ENCODE measurements at places on chromosomes 2 and 18.

- no peak for DNase-seq
These were observed 57.6 kb downstream of the SLC4A3 start for GRCh38 chr2:219684721-219685689.

DNA sequence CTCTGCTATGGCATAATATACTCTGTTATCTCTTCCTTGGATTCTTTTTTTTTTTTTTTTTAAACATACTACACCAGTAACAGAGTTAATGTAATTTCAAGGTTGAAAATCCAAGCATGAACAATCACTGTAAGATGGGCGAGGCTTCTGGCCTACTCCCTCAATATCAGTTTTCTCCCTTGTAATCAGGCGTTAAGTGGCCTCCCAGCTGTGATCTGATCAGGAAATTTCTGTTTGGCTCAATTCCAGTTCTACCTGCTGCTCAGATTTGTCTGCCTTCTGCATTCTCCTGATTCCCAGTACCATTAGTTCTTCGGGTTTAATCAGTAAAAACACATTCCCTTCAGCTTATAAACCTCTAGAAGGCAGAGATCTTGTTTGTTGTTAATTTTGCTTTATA lies 18.6 kb downstream of the PRKD3 start:
- DNase-seq = no peak

DNA sequence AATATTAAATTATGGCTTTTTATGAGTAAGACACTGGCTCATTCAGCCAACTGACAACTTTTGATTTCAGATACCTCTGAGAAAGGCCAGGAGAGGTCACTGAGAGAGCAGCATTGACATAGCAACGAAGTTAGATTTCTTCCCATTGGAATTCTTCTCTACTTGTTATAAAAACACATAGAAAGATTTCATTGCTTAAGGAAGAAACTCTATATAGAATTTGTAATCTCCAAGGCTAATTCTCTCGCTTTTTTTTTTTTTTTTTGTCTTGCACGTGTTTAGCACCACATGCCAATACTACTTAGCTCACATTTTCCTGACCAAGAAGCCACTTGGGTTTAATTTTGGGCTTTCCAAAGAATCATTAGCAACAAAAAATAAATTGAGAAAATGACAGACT lies 233.7 kb downstream of the CALCRL start:
- DNase-seq = no peak

DNA sequence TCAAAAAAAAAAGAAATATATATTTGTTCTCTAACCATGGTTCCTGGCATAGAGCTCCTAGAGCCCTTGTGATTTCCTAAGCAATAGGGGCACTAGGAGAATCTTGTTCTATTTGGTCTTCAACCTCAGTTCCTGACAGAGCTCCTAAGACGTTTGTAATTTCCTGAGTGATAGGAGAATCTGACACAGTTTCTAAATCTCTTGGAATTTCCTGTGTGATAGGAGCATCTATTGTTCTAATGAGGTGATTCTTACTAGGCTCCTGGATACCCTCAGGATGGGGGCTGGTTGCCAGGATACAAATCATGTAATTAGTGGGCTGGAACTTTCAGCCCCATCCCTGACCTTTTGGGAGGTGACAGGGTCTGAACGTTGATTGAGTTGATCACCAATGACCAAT lies 245.8 kb downstream of the ZEB2 start:
- DNase-seq = no peak

DNA sequence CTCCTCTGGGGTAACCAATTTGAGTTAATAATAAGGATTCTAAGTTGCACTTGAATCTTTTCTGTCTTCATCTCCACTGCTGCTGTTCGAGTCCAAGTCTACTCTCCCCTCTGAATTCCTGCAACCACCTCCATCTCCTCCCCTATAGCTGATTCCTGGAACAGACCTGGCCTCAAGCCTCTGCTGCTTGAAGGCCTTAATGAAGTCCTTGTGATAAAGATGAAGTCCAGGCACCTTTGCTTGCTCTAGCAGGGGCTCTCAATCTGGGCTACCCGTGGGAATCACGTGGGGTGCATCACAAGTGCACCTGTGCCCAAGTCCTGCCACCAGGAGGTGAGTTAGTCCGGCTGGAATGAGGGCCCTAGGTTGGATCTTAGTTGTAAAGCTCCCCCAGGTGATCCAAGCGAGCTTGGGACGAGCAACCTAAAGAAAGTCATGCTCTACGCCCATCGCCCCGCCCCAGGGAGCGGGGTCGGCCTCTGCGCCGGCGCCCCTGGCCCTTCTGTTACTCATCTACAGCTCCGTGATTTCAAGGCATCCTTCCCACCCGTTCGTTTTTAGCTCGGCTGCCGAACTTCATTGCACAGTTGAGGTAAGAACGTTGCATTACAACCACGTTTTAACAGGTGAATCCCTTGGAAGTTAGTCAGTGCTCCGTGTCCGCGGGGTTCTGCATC lies 905 bp upstream of the IAH1 start:
- DNase-seq = no peak

DNA sequence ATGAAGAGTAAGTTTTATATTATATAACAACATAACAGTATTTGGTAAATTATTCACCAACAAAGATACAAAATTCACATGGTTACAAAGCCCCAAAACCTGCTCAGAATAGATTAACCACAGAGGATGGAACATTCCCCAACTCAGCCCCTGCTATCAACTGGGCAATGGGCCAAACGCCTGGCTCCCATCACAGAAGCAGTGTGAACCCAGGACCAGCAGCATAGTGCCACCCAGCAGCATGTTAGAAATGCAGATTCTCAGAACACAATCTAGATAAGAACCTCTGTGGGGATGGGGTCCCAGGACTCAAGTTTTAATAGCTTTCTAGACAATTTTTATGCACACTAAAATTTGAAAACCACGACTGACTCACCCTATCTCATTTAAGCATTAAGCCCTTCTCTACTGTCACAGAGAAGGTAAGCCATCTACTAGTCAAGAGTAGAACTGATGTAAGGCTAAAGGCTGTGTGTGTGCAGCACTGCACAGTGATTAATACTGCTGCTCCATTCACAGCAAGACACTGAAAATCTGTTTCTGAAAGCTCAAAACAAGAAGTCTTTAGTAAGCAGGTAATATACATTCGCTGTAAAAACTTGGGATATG lies 15.2 kb downstream of the AFG3L2 start:
- no peak for DNase-seq

DNA sequence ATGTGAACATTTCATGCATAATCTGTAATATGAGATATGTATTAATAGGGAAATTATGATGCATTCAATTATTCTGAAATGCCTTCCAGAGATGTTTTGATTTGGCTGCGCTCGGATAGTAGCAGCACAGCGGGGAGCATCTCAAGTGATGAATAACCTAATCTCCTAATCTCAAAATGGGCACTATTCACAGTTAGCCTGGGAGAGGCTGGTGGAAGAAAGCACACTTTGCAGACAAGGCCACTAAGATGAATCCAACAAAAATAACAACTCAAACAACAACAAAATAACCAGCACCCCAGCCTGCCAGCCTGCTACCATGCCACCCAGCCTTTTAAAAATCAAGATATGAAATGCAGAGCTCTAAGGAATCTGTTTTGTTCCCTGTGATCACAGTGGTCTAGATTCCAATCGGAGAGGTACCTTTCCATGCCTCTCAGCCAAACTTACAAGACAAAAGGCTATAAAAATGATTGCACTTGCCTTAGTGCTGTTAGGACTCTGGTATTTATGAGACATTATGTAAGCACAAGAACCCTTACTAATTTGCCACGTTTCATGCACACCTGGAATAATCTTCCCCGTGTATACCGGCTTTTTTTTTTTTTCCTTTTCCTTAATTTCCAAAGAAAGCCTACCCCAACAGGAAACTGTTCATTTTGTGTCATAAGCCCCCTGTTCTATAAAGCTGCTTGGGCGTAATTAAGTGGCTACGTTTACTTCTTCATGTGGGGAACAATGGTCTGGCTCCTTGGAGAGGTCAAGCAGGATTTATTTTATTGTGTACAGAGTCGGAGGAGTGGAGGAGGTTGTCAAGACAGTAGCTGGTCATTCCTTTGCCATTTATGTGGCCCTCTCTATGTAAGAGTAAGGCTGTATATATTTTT lies 526.9 kb upstream of the FANCL start:
- DNase-seq = no peak

DNA sequence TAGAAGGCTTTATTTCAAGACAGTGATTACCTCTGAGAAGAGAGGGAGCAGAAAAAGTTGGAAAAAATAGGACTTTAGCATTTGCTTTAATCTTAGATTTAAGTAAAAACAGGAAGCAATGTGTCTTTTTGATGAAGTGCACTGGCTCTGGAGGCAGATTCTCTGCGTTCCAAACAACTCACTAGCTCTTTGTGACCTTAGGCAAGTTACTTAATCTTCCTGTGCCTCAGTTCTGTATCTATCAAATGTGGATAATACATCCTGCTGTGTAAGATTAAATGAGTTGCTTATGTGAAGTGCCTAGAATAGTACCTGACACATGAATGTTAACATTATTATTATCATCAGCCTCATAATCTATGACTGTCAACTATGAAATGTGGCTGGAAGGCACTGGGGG lies 42.3 kb downstream of the RPRD1A start:
- DNase-seq = no peak

DNA sequence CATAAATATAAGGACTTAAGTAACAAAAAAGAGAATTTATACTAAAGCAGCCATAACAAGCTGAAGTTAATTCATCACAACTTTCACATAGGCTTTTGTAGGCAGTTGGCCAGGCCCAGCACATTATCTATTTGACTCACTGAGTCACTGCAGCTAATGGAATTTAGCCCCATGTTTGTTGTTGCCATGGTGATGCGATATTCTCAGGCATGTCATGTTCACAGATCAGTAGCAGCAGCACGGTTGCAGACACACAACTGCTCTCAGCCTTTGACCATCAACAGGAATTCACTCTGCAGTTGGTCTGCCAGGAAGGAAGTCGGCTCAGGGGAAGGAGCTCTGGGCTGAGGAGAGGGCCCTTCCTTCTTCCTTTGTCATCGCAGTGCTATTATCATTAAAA lies 639.8 kb downstream of the TMEM182 start:
- DNase-seq = no peak

GRCh38 chr2:32981612-32982011 lies 34.9 kb downstream of the LTBP1 start:
- no peak for DNase-seq

DNA sequence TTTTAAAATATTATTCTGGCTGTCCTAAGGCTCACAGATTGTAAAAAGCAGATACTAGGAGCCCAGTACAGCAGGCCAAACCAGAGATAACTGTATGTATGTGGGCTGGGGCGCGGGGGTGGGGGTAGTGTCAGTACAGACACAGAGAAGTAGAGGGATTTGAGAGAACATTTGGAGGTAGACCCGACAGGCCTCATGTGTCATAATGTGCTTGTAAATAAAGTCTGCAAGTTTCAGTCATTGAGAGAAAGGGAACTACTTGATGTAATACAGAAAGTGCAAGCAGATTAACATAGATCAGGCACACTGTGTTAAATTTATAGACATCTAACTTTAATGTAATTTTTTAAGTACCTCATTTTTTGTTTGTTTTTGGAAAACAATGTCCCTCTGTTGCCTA lies 7.4 kb upstream of the POLI start:
- DNase-seq = no peak
